ENCODE measurements at places on chromosomes 2 and 18.

DNA sequence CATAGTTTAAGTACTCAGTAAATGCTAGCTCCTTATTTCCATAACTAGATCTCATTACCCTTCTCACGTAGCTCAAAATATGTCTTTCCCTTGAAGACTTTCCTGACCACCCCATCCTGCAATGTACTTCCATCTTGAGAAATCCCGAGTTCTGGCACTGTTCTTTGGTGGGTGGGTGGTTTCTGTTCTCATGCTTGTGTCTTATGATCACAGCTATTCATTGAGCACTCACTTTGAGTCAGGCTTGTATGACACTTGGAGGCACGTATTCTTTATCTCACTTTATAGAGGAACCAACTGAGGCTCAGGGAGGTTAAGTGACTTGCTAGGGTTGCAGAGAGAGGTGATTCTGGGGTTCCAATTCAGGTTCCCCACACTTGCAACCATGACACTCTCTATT, 9.0 kb upstream of the CLIP4 start:
- DNase-seq = no peak

GRCh38 chr2:232981767-232982360, 31.2 kb downstream of the NGEF start:
- DNase-seq = no peak

- no peak for DNase-seq
Measured at GRCh38 chr18:58609536-58609993, 19.3 kb downstream of the ALPK2 start.

DNA sequence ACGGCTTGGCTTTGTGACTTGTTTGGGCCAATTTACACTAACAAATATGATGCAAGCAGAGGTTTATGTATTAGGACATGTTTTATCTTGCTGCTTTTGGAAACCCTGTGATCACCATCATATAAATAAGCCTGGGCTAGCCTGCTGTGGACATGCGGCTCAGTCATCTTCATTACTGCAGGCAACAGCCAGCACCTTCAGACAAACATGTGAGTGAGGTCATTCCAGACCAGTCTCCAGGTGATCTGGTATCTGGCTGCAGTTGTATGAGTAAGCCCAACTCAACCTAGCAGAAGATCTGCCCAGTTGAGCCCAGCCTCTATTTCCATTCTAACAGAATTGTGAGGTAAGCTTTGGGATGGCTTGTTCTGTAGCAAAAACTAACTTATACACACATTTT, 254.6 kb upstream of the ATP5MC3 start:
- no peak for DNase-seq

GRCh38 chr2:42554392-42554791, 14.0 kb upstream of the MTA3 start:
- no peak for DNase-seq

All from progenitor cell of endocrine pancreas (in vitro differentiated cells).